Activated T-helper 1 cell treated with anti-CD3 and anti-CD28 coated beads, Interleukin-2, amount 50 U/mL, for 16 hours (primary cell): ENCODE measurements at places on chromosomes 16 and 17.

- no peak for DNase-seq
Observed at GRCh38 chr17:82201498-82201910, 11.1 kb downstream of the CCDC57 start.

GRCh38 chr16:69619514-69619913 is 53.7 kb downstream of the NFAT5 start:
- DNase-seq = no peak

GRCh38 chr17:58587713-58588117 is 73.3 kb upstream of the MTMR4 start:
- peak; percentile 36 for DNase-seq

DNA sequence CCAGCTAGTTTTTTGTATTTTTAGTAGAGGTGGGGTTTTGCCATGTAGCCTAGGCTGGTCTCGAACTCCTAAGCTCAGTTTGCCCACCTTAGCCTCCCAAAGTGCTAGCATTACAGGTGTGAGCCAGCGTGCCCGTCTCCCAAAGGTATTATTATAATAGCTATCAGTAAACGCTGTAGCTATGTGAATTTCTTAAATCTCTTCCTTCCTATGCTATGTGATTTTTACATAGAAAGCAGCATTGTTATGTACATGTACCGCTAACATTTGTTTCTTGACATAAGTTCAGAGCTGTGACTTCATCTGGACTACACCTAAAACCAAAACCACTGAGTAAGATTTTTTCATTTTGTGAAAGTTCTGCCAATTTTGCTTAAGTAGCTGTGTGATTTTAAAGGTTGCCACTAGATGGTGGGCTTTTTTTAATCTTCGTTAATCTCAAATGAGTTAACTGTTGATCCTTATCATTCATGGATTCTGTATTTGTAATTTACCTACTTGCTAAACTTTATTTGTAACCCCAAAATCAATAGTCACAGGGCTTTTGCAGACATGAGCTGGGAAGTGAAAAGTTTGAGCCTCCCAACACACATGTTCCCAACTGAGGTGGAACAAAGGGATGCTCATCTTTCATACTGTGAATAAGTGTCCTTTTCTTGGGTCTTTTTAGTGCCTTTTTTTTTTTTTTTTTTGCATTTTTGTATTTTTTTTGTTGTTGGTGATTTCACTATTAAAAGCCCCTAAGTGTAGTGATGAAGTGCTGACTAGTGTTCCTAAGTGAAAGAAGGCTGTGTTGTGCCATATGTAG is 21.9 kb downstream of the PRKAR1A start:
- no peak for DNase-seq

GRCh38 chr16:31695667-31696066 is 168.0 kb downstream of the AHSP start:
- peak; percentile 25 for DNase-seq

DNA sequence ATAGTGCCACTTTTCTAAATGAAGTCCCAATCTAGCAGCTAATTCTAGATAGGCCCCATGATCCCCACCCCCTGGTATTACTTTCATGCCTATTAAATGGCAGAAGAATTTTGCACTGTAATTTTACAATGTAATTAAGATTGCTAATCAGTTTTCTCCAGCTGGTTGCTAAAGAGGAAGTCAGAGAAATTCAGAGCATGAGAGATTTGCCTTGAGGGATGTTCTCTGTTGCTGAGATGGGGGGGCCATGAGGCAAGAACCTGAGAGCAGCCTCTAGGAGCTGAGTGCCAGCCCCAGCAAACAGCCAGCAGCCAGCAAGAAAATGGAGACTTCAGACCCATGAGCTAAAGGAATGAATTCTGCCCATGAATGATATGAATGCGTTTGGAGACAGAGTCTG is 38.9 kb downstream of the SHCBP1 start:
- DNase-seq = no peak

- DNase-seq = peak; percentile 99
Observed at GRCh38 chr17:7572588-7573323, 6.7 kb upstream of the CD68 start.

- DNase-seq = no peak
Observed at GRCh38 chr16:27228045-27228444, 24.7 kb downstream of the KDM8 start.

DNA sequence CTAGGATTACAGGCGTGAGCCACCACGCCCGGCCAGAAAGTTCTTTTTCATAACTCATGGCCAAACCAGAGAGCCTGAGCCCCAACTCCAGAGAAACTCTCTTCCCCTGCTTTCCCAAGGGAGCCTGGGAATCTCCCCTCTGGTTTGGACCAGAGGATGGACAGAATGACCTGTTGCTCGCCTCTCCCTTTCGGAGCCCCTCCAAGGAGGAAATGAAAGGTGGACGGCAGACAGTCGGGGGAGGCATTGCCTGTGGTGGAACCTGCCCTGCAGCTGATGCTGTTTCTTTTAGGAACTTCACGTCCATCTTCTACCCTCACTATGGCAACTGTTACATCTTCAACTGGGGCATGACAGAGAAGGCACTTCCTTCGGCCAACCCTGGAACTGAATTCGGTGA is 65.5 kb downstream of the SCNN1B start:
- no peak for DNase-seq

DNA sequence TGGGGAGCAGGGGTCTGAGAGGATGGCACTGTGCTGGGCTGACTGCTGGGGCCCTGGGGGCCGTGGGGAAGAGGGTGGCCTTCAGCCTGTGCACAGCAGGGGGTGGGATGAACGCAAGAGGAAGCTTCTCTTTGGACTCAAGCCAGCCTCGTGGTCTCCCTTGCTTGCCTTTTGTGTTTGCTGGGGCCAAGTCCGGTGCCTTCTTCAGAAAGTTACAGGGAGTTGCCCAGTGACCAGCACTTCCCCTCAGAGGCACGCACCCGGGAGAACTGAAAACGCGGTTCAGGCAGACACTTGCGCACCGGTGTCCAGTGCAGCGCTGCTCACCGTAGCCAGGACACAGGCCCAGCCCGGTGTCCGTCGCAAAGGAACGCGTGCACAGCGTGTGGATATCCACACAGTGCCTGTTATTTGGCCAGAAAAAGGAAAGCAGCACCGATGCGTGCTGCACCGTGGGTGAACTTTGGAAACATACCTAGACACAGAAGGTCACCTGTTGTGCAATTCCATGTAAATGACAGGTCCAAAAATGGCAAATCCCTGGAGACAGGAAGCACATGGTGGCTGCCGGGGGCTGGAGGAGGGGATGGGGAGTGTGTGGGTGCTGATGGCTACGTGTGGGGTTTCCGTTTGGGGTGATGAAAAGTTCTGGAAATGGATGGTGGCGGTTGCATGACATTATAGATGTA is 29.4 kb upstream of the NUDT16L1 start:
- DNase-seq = no peak

DNA sequence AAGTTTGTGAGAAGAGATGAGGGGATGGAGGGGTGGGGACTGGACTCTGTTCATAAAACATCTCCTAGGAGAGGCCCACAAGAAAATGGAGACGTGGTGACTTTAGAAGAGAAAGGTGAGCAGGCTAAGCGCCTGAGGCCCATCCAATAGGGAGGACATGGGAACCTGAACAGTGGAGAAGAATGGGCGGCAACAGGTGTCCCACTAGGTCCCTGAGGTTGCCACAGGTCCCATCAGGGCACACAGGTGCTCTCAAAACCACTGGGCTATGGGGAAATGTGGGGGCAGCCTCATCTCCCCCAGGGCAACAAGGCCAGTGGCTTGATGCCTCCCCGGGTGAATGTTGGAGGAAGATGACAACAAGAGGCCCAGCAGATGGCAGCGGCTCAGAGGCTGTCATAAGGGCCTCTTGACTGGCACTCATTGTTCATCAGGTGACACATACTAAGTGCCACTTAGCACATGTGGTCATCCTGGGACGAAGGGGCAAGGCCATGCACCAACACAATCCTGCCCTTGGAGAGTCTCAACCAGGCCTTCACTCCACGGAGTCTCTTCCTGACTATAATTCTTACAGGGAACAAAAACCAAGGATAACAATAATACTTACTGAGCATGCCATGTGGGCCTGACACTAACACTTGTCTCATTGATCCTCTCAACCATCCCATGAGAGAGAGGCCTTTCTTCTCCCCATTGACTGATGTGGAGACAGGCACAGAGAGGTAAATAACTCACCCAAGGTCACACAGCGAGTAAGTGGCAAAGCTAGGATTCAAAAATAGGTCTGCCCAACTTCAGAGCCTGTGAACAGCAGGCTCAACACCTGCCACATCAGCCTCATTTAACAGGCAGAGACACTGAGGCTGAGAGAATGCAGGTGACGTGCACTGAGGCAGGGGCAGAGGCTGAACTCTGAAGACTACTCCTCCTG is 38.0 kb downstream of the CUEDC1 start:
- no peak for DNase-seq

DNA sequence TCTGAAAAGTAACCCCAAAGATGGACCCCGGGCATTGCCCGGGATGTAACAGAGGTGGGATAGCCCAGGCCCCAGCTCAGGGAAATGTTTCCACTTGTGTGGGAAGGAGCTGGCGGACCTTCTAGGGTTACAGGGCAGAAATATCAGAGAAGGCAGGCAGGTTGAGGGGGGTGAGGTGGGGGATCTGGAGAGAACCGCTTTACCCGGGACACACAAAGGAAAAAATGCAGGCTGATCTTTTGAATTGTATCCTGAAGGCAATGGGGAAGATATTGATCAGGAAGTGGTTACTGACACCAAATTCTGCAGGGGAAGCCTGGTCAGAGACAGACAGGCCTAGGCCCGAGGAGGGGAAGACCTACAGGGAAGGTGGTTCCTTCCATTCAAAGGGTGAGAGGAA is 3.5 kb downstream of the SLC47A1 start:
- DNase-seq = no peak

DNA sequence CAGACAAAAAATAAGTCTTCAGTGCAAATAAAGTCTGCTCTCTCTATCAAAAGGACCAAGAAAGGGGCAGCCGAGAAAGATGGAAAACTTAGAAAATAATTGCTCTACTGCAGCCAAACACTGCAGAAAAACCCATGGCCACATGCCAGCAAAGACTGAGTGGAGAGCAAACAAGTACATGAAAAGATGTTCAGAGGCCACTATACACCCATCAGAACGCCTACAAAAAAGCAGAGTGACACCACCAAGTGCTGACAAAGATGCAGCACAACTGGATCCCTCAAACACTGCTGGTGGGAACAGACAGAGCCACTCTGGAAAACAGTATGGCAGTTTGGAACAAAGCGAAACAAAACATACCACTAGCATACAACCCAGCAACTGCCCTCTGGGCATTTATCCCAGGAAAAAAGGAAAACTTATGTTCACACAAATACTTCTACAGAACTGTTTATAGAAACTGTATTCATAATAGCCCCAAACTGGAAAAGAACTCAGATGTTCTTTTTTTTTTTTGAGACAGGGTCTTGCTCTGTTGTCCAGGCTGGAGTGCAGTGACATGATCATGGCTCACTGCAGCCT is 36.7 kb downstream of the KIAA0753 start:
- DNase-seq = no peak

DNA sequence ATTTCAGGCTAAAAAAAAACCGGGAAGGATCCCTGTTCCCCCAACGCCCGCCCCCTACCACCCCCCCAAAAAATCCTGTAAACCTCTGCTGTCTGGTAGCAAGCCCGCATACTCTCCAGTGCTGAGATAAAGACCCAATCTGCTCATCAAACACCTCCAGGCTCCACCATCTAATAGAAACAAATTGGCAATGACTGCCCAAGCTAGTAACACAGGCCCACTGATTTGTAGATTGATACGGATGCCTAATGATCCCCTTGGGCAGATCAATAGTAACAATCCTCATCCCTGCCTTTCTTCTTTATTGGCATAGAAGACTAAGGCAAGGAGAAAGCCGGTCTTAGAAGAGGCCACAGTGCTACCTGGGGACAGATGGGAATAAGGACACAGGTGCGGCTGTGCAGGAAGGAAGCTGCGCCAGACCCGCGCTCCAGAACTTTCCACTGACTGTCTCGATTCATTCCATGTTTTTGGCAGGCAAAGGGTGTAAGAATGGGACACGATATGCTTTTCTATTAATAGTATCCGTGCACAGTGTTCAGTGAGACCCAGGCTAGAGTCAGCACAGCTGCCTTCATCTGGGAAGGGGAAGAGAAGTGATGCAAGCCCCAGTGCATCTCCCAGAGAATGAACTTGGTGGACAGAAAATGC is 407.6 kb upstream of the PSMD7 start:
- no peak for DNase-seq

DNA sequence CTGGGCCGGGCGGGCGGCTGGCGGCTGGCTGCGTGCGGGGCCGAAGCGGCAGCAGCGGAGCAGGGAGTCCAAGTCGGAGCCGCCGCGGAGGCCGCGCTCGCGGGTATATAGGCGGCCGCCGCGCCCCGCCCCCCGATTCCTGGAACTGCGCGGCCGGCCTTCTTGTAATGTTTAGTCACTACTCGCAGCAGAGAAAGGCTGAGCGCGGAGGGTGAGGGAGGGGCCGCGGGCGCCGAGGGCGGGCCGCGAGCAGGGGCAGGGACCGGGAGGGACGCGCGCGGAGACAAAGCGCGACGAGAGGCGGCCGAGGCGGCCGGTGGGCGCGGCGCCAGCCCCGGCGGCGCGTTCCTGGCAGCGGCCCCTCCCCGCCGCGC is at the start of gene SOCS3:
Gene SOCS3 (minus strand): TSS at position 81 of the 374 bp plus-strand sequence. CDS start 982 bp downstream, outside the sequence.
- peak; percentile 97 for DNase-seq

DNA sequence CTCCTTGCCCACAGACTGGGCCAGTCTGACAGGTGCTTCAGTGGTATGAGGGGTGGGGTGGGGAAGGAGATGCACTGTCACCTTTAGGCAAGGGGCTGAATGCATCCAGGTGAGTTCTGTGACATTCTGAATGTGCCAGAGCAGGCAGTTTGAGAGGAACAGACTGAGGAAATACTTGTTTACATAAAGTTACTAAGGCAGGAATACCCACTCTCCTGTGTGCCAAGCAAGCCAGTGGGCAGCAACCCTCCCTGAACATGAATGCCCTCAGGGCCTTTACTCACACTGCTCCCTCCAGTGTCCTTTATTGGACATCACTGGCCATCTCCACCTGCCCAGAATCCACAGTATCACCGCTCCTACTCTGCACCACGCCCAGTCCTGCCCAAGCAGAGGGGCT is 33.1 kb upstream of the ULK2 start:
- no peak for DNase-seq

GRCh38 chr17:45108595-45109521 is 23.5 kb downstream of the PLCD3 start:
- no peak for DNase-seq

DNA sequence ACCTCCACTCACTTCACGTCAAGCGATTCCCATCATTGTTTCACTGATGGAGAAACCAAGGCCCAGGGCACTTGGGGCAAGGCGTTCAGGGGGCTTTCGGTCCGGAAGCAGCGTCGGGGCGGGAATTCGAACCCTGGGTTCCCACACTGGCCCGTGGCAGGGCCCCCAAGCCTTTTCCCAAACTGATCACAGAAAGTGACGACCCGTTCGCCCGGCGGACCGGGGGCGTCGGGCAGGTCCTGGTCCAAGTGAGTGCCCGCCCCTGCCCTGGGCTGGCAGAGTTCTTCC is 856 bp upstream of the MON1B start:
- DNase-seq = no peak

- no peak for DNase-seq
Observed at GRCh38 chr16:85350973-85351372, 238.7 kb upstream of the CIBAR2 start.

- DNase-seq = no peak
Observed at GRCh38 chr17:55814377-55814776, 63.5 kb downstream of the PCTP start.

GRCh38 chr16:14350081-14350480 is 279.0 kb downstream of the MRTFB start:
- DNase-seq = no peak
